ENCODE measurements at places on chromosomes 11 and 22.

GRCh38 chr11:1776331-1776851, 12.7 kb upstream of the CTSD start:
- no peak for DNase-seq

DNA sequence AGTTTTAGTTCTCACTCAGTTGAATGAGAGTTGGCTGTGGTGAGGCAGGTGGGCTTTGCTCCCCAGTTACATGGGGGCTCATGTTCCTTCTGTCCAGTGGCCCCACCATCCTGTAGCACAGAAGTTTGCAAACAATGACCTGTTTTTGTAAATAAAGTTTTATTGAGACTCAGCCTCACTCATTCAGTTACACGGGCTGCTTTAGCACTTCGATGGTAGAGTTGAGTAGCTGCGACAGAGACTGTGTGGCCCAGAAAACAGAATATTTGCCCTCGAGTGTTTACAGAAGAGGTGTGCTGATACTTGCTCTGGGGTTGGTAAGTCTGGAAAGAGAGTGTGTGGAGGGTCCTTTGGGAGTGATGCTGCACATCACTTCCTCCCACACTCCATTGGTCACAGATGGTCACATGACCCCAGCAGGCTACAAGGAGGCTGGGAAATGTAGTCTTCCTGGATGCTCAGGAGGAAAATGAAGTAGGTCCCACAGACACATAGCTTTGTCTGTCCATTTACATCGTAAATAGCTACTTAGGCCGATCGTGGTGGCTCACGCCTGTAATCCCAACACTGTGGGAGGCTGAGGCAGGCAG, 34.6 kb downstream of the IFT27 start:
- no peak for DNase-seq

DNA sequence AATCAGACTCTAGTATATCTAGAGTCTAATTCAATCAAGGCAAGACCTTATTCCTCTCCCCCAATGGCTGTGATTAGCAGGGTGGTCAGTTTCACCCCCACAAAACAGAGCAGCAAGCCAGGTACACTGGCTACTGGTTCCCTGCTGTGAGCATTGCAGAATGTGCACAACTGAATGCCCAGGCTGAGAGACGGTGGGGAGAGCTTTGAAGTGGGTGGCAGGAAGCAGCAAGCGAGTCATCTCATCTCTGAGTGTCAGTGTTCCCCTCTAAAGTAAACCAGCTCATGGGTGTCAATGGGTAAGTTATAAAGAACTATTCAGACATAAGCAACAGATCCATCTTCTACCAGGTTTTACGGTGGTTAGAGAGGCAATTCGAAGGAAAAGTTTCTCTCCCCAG, 37.6 kb downstream of the GAB4 start:
- no peak for DNase-seq

- DNase-seq = no peak
Observed at GRCh38 chr22:29306835-29307595, 565 bp downstream of the GAS2L1 start.

DNA sequence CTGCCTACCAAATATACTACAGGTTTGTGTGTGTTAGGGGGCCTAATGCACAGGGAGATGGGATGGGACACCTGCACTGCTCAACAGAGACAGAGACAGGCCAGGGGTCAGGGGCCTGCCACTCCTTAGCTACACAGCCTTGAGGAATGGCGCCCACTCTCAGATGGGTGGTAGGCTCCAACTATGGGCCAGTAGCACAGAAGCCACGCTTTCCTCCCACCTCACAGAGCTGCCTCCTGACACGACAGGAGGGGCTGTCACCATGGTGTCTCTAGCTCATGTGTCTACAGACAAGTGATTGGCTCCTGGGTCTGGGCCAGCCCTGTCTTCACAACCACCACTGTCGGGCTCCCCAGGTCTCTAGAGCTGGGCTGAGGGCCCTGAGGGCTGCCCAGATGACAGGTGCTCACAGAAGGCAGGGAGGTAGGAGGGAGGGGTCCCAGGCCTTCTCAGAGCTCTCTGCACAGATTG, 81.8 kb downstream of the DGCR2 start:
- DNase-seq = no peak

All from T-helper 17 cell (primary cell).